ENCODE measurements at places on chromosomes 6 and 20.
A peak's percentile ranks its signal among the peaks of the same experiment; 100 is the strongest.

GRCh38 chr6:43141644-43142043 lies 29.4 kb upstream of the SRF start:
- DNase-seq = no peak

DNA sequence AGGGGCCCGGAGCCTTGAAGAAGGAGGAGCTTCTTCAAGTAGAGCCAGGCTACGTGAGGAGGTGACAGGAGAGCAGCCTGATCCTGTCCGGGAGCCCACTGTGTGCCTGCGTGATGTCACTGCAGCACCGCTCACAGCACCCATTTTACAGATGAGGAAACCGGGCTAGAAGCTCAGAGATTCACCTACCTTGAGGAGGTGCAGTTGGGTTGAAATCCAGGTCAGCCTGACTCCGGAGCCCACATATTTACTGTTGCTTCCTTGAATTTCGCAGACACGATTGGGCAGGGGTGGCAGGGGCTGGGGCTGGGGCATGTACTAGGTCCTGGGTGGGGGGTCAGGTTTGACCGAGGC lies 12.5 kb downstream of the VSTM2L start:
- no peak for DNase-seq

GRCh38 chr6:7761051-7761450 lies 35.2 kb downstream of the BMP6 start:
- no peak for DNase-seq

DNA sequence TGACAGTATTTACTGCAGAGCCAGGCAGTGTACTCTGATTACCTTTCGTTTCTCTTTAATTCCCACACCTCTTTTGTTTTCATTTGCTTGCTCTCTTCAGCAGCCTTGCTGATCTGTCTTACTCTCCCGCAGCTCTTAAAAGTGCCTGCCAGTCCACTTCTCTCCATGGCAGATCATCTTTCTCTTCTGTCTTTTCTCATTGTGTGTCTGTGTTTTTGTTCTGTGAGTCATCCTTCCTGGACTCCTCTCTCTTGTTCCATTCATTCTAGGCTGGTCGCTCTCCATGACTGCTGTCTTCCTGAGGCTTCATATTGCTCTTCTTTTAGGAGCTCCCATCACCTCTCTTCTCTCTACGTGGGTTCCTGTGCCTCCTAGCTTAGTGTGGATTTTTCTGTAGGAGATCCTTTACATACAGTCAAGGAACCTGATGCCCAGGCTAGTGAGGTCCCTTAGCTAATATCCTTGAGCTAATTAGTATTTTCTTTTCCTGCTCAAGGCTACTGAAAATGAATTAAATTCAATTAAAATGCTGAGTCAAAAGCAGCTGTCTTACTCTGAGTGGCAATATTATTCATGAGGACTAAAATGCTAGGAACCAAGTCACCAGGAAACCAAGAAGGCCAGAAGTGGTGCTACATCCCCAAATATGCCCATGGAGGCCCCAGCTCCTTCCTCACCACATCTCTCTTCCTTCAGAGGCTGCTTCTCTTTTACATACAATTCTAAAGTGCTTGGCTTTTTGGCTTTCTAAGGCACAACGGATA lies 86.1 kb downstream of the SLX4IP start:
- DNase-seq = no peak

- DNase-seq = peak; percentile 54
These were observed 11.1 kb downstream of the MTHFD1L start for GRCh38 chr6:150876598-150876997.

All from heart left ventricle (tissue), 16 donors.